ENCODE measurements at places on chromosomes 13 and 19.

- no peak for DNase-seq
Observed at GRCh38 chr13:73870970-73871935, 263.0 kb downstream of the KLF12 start.

GRCh38 chr13:66323745-66324347, 906.3 kb downstream of the PCDH9 start:
- no peak for DNase-seq

DNA sequence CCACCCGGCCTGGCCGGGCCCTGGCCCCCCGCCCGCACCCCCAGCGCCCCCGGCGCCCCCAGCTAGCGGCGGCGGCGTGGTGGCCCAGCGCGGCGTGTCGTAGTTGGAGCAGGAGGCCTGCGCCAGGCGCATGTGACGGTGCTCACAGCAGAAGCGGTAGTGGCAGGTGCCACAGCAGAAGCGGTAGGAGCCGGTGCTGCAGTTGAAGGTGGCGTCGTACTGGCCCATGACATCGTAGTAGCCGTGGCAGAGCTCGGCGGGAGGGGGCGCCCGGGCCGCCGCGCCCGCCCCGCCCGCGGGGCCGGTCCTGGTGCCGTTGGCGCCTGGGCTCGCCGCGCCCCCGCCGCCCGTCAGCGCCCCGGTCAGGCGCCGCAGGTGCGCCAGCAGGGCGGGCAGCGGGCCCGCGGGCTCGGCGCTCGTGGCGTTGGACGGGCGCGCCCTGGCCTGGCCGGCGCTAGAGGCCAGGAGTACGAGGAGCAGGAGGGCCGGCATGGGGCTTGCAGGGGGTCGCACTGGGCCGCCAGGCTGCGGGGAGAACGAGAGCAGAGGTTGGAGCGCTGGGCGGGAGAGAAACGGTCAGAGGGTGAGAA, 633 bp downstream of the SHISA7 start:
- peak; percentile 30 for DNase-seq

- no peak for DNase-seq
Observed at GRCh38 chr19:4227771-4228170, 1.6 kb upstream of the EBI3 start.

GRCh38 chr13:75334634-75335447, 147.1 kb downstream of the TBC1D4 start:
- DNase-seq, result no peak

DNA sequence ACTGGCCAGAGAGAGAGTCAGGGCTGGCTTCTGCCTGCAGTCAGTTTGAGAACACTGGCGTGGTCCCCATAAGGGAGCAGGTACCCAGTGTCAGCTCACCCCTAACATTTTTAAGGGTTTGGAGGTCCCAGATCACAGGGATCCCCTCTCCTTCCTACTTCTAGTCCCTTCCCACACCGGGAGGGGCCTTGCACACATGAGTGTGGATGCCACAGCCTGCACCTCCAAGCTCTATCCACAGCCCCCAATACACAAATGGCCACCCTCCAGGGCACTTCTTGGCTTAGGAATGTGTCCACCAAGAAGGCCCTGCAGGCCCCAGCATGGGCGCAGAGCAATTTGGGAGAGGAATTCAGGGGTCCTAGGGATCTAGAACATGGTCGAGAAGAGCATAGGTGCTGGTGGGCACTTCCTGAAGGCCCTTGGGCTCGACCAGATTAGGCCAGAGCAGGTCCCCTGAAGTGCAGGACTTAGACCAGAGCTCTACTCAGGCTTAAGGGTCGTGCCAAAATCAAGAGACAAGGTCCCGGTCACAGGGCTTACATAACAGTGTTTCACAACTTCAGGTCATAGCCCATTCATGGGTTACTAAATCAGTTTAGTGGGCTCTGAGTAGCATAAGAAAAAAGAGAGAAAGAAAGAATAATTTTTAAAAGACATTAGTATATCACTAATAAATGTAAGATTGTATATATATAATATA, 16.0 kb downstream of the FXYD5 start:
- DNase-seq, result no peak

- DNase-seq, result no peak
Observed at GRCh38 chr13:42538996-42539395, 35.0 kb upstream of the TNFSF11 start.

DNA sequence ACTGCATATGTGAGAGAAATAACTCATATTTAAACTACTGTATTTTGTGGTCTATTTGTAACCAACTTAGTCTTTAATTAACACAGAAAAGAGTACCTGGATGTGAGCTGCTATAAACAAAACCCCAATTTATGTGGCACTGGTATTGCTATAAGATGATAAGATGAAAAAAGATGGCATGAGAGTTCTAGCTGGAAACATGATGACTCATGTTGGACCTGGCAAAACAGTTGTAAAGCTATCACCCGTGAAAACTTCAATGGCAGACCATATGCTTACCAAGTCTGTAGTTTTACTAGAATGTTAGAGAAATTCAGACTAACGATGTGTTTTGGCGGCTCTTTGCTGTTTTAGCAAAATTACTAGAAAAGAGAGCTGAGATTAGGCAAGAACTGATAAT, 69.6 kb upstream of the PCDH9 start:
- no peak for DNase-seq

DNA sequence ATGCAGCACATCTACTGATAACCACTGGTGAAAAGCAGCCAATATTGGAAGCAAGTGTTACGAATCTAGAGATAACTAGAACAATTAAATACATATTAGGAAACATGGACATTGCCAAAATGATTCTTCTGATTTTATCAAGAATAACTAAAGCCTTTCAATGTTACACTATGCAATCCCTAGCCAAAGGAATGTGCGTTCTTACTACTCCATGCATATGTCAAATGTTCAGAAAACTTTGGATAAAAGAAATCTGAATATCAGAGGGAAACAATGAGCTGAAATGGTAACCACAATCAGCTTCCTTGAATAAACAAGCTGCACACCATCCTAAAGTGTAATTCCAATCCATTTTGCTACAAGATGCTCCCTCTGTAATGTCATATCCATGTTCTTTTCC, 951 bp upstream of the POSTN start:
- no peak for DNase-seq

Measured in activated CD4-positive, alpha-beta T cell treated with anti-CD3 and anti-CD28 coated beads, Interleukin-2, amount 50 U/mL, for 1 hour (primary cell).